ENCODE measurements at places on chromosomes 5 and 9. TPM values are rescaled to one million over a fixed set of nuclear protein-coding genes. Genes with fewer than 3 reads are reported as not detected.

DNA sequence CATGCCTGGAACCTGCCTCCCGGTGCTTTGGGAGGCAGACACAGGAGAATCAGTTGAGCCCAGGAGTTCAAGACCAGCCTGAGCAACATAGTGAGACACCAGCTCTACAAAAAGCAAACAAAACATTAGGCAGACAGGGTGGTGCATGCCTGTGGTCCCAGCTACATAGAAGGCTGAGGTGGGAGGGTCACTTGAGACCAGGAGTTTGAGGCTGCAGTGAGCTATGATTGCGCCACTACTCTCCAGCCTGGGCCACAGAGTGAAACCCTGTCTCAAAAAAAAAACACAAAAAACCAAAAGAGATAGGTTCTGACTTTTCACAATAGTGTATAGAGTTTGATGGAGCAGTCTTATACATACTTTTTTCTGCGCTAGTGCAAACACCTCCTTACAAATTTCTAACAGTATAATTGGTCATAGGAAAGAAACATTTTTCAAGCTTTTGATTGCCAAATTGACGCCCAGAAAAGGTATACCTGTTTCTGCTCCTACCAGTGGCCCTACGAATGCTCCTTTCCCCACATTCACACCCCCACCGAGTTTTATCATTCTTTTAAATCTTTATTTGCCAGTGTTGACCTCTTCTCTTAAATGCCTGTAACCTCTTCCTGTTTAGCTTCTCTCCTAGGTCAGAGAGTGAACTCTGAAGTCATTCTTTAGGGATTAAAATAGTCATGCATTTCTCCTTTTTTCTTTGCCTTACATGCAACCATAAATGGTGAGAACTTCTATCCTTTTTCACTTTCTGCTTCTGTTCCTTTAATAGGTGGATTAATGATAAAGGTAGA, 7.5 kb downstream of the DOCK8 start:
- DNase-seq, result no peak

Gene SLCO4C1
- total RNA-seq, result not detected

Gene ENC1
- total RNA-seq, result 1.8 TPM

DNA sequence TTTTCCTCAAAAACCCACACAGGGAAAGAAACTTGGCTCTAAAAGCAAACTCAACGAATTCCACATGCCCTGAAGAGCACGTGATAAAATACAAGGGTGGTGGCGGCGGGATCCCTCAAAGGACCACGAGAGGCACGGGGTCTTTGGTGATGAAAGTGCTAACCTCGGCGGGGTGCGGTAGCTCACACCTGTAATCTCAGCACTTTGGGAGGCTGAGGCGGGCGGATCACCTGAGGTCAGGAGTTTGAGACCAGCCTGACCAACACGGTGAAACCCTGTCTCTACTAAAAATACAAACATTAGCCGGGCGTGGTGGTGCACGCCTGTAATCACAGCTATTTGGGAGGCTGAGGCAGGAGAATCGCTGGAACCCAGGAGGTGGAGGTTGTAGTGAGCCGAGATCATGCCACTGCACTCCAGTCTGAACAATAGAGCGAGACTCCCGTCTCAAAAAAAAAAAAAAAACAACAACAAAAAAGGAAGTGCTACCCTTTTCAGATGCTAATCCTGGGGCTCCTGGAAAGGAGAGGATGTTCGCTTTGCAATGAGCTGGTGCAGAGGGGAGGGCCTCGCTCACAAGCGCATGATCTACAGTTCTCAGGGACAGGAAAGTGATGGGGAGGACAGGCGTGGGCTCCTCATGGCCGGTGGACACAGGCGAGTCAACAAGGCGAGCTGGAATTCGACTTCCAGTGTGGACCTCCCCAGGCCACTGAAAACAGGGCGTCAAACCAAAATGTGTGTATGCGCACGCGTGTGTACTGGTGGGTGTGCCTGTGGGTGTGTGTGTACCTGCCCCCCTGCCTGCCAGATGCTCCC, 54.1 kb downstream of the USP20 start:
- no peak for DNase-seq

GRCh38 chr9:84817038-84817437, 147.5 kb downstream of the NTRK2 start:
- no peak for DNase-seq

DNA sequence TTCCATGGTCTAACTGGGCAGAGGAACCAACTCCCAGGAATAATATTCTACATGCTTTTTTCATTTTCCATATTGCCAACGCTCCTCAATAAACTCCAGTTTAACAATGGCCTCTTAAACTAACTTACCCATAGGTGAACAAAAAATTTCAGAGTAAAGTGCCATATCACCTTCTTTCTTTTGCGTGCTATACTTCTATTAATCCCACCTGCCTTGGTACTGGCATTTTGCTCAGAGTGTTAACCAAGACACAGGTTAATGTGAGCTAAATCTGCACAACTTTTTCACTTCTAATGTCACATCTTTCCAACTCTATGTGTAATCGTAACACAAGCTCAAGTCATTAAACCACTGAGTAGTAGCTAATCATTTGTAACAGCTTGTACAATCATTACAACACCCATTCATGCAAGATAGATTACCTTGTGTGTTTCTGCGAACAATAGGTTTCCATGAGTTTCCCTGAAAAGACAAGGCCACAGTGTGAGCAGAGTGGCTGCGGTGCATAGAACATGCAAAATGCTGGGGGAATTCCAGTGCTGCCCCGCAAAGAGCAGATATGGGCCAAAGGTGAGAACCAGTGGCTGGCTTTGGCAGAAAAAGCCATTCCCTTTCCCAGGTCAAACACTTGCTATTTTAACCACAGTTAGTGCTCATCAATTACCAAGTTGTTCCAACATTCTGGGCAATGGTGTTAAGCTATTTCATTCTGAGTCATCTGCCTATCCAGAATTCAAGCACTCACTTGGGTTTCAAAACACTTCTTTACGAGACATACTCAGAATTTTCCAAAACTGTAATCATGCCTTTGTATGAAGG, 42.8 kb downstream of the TIMD4 start:
- DNase-seq, result peak; percentile 15

- DNase-seq, result no peak
Observed at GRCh38 chr9:98491828-98492227, 216.9 kb downstream of the GABBR2 start.

Measured in activated T-cell treated with anti-CD3 and anti-CD28 coated beads, Interleukin-2, amount 50 U/mL, for 4 hours (primary cell).